ENCODE measurements at places on chromosomes 11 and 22. TPM values are rescaled to one million over a fixed set of nuclear protein-coding genes. Genes with fewer than 3 reads are reported as not detected.

Gene CD3G
- total RNA-seq, result 1.1 TPM

Gene PAMR1
- total RNA-seq, result 179 TPM

Gene CLP1
- total RNA-seq, result 14.1 TPM

Gene HEPHL1
- not detected for total RNA-seq

Gene DEUP1
- total RNA-seq, result 0.16 TPM

Gene DGCR6
- 4.4 TPM for total RNA-seq

Gene MYOD1
- 1.1 TPM for total RNA-seq

Gene NLRP14
- 0.42 TPM for total RNA-seq

Gene SCGB1D1
- total RNA-seq, result not detected

Gene BEST1
- total RNA-seq, result 2.0 TPM

Gene GAL3ST3
- 0.42 TPM for total RNA-seq

Gene DRG1
- 45.0 TPM for total RNA-seq

Gene PANX3
- total RNA-seq, result not detected
